DMS 273 treated with DMSO at 0.1 percent for 48 hours (cell line): ENCODE measurements at places on chromosomes 16 and 17.

- no peak for DNase-seq
Measured at GRCh38 chr16:53537626-53538025, 34.6 kb upstream of the AKTIP start.

DNA sequence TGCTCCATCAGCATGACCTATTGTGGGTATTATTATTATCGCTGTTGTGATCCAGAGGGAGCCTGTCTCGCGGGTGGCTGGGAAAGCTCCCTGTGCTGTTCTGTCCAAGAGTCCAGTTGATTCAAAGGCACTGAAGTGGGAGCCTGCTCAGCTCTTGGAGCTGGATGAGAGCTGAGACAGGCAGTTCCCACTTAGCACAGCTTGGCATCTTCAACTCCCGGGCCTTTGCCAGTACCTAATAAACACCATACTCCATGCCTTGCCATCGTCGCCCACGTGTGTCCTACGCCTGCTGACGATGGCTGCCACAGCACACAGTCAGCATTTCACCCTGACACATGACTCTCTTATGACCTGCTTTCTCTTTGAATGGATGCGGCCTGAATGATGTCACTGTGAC is 32.6 kb downstream of the RTN4RL1 start:
- no peak for DNase-seq

GRCh38 chr17:31680126-31680525 is 178.9 kb downstream of the COPRS start:
- DNase-seq = no peak

GRCh38 chr17:40314584-40314956 is 5.6 kb downstream of the RARA start:
- peak; percentile 63 for DNase-seq

DNA sequence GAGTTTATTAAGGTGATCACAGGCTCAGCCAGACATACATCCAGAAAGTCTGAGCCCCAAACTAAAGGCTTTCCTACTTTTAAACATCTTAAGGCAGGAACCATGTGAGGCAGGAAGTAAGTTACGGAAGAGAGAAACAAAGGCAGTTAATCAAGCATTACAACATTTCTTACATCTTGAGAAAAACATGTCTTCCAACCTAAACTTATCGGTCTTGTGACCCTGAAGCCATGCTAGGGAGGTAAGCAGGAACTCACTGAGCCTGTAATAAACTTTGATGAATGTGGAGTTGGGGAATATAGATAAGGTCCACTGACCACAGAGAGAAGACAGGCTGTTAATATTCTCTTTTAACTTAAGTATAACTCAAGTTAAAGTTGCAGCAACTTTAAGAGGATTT is 3.5 kb upstream of the ACSM3 start:
- DNase-seq = no peak
